ENCODE measurements at places on chromosomes 6 and 20.

DNA sequence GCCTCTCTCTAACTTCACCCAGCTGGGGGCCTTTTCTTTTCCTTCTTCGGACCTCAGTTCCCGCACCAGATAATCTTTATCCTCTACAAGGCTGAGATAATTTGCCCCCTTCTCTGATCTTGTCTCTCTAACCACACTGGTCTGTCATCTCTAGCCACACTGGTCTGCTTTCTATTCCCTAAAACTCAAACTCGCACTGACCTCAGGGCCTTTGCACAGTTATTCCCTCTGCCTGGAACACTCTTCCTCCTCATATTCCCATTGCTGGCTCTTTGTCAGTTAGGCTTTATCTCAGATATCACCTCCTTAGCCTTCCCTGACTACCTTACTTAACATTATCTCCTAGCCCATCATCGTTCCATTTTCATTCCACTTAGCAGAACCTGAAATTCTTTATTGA lies 7.6 kb downstream of the RIMS4 start:
- no peak for DNase-seq

DNA sequence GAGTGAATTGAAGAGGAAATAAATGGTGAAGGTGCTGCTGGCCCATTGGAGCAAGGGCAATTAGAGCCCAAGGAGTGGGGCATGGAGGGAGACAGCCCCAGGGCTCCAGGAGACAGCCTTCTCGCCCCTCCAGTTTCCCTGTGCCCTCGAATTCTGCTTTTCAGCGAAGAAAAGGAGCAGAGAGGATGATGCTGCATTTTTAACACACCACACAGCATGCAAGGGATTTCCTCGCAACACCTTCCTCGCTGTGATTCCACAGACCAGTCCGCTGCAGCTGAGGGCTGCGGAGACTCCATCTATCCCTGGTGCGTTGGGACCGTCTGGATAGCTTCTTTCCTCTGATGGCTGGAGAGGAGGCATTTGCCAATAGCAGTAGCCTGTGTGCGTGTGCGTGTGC lies 41.7 kb downstream of the PTCHD4 start:
- no peak for DNase-seq

GRCh38 chr6:136303516-136303915 lies 13.9 kb upstream of the BCLAF1 start:
- DNase-seq, result no peak

DNA sequence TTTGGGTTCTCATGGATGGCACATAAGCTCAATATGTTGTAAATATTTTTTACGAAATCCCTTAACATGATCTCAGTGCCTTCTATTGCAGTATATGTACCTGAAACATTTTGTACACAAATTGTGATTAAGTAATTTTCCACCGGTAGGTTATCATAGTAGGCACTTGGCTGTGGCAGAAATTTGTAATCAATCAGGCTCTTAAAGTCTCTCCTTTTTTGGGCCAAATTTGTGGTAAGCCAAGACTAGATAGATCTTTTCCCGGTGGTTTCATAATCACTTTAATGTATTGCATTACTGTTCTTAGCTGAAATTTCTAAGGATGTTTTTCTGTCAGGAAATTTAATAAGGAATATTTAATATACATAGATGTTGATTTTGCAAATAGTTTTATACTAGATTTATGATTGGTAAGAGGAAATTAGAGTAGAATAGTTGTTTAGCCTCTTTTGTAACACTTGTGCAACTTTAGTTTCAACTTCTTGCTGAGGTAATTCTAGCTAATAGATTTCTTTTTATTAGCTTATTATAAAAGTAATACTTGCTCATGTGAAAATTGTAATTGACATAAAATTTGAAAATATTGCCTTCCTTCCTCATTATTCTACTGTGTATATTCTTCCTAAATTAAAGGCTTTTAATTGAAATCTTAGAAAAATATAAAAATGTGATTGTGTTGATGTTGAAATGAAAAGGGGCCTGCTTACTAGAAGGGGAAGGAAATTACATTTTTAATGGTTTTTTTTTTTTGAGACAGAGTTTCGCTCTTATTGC lies 3.2 kb downstream of the PCMT1 start:
- no peak for DNase-seq

DNA sequence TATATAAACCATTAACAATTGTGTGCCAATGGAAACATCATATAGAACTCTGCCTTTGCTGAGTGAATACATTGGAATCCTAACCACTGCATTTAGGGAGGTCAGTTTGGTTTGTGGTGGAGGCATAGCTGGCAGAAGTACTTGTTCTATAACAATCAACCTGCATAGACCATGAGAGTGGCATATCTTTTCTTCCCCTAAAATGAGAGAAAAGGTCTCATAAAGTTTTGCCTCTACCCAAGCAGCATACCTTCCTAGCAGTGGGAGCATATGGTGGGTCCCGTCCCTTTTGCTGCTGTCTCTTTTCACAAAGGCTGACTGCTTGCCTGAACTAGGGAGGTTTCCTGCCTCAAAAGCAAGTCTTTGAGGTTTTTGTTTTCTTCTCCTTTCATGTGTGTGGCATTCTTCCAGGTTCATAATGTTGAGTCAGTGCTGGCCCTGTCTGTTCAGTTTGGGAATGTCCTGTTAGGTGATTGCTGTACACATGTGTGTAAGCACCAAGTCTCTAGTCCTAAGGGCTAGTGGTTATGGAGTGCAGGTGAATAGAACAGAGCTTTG lies 61.2 kb upstream of the SUPT3H start:
- DNase-seq, result no peak

- no peak for DNase-seq
Measured at GRCh38 chr6:109104512-109104911, 9.2 kb downstream of the CEP57L1 start.

DNA sequence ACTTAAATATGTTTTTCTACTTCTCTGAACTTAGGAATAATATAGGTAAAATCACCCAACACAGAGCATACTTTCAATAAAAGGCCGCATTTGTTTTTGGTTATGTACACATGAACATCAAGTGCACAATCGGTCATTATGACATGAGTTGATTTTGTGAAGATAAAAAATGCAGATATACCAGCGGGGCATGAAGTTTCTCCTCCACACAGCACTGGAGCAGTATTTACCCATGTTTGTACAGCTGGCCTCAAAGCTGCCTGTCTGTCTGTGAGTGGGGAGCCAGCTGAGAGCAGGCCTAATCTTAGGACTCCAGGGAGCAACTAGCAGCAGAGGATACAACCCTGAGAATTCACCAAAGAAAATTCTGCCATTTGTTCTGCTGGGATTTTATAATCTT lies 206.5 kb downstream of the TPBG start:
- DNase-seq, result no peak

GRCh38 chr6:33314943-33315792 lies 1.3 kb upstream of the TAPBP start:
- no peak for DNase-seq

DNA sequence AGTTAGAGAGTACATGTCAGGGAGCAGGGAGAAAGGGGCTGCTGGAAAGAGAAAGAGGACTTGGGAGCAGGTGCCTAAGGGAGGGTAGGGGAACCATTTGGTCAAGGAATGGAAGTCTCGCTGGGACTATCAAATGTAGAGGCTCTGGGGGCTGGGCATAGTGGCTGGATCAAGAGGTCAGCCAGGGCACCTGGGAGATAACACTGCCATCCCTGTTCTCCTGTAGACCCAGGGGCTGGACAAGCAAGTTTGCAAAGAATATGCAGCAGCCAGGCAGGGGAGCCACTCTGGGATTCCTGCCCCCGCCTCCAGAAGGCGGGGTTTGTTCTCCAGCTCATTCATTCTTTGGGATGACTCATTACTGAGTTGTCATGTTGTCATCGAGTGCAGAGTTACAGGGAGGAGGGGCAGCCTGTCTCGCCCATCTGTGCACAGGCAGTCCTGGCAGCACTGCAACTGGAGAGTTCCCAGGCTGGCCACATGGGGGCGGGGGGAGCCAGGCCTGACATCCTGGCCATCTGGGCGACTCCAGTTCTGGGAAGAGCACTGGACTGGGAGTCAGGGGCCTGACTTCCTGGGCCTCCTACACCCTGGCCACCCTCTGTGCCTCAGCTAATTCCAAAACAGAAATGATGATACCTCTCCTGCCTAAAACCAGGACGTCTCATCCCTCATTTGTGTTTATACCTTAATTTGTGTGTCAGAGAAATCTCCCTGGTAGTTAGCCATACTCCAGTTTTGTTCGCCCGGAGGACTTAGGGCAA lies 28.2 kb upstream of the ZFAND3 start:
- DNase-seq, result peak; percentile 71

- no peak for DNase-seq
Measured at GRCh38 chr20:34859367-34859766, 13.3 kb downstream of the GGT7 start.

DNA sequence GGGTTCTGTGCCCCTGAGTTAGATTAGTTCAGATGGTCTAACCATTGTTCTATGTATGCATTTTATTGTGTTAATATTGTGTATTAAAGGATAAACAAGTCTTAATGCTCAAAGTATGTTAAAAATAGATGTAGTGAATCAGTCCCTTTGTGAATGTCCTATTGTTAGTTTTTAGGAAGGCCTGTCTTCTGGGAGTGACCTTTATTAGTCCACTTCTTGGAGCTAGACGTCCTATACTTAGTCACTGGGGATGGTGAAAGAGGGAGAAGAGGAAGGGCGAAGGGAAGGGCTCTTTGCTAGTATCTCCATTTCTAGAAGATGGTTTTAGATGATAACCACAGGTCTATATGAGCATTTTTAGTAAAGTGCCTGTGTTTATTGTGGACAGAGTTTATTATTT lies 12.3 kb upstream of the HMGN4 start:
- no peak for DNase-seq

GRCh38 chr6:19036196-19036555 lies 649.0 kb downstream of the RNF144B start:
- DNase-seq, result no peak

DNA sequence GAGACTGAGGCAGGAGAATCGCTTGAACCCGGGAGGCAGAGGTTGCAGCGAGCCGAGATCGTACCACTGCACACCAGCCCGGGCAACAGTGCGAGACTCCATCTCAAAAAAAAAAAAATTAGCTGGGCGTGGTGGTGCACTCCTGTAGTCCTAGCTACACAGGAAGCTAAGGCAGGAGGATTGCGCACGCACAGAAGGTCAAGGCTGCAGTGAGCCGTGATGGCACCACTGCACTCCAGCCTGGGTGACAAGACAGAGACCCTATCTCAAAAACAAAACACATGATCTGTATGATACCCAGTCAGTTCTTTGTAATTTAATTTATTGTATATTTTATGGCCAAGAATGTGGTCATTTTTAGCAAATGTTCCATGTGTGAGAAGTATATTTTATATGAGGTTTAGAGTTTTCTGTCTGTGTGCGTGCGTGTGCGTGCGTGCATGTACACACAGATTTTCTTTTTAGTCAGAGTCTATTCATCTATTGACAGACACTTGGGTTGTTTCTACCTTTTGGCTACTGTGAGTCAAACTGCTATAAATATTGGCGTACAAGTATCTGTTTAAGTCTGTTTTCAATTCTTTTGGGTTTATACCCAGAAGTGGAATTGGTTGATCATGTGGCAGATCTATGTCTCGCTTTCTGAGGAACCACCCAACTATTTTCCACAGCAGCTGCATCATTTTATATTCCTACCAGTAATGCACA lies 22.2 kb upstream of the MYL9 start:
- DNase-seq, result no peak

DNA sequence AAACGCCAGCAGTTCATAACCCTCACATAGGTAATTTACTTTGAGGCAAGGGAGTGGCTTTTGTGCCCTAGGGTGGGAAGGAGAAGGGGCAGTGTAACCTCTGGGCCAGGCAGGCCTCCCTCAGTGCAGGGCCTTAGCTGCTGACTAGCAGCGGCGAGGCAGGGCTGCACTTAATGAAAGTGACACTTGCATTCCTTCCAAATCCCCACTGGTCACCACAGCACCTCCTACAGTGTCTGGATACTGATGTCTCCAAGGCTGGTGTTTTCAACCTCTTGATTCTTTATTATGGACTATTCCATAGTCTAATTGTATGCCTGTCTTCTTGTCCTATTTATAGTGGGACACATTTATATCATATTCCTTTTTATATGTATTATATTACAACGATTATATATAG lies 152.7 kb downstream of the LY86 start:
- no peak for DNase-seq

DNA sequence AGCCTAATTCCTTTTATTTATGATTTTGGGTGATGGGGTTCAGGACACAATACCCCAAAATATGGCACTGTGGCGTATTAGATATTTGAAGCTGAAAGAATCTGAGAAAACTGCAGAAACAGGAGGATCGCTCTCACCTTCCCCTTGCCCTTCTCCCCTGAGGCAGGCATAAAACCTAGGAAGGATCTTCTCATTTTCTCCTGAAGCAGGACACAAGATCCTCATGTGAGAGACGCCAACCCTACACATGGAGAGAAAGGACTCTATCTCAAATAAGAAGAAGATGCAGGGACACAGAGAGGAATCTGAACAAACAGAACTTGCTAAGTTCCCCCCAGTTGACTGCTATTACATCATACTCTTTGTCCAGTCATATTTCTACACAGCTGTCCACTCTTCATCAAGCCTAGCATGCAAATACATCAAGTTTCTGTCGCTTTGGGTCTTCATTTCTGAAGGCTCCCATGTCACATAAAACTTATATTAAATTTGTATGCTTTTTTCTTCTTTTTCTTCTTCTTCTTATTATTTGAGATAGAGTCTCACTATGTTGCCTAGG lies 109.0 kb downstream of the DTNBP1 start:
- no peak for DNase-seq

DNA sequence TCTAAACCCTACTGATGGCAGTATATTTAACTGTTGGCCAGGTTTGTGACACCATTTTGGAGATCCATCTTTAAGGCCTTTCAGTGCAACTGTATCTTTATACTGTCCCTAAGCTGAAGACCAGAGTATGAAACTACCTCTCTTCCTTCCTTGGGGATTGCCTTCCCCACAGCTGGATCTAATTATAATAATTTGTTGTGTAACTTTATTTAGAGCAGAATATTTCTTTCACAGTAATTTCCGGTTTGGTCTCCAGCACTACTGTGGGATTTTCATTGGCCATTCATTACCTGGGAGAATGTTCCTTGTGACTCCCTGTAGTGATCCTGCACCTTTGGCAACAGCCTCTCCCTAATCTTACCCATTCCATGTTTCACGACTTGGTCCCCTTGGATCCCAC lies 75.2 kb downstream of the AKAP7 start:
- DNase-seq, result no peak

- no peak for DNase-seq
Measured at GRCh38 chr6:82022614-82023129, 224.9 kb downstream of the IBTK start.

GRCh38 chr6:129492260-129492659 lies 217.7 kb downstream of the ARHGAP18 start:
- DNase-seq, result no peak

GRCh38 chr20:45069261-45069660 lies 31.7 kb downstream of the KCNS1 start:
- no peak for DNase-seq

Data from activated CD4-positive, CD25-positive, alpha-beta regulatory T cell (primary cell).